ENCODE measurements at places on chromosomes 11 and 22.

DNA sequence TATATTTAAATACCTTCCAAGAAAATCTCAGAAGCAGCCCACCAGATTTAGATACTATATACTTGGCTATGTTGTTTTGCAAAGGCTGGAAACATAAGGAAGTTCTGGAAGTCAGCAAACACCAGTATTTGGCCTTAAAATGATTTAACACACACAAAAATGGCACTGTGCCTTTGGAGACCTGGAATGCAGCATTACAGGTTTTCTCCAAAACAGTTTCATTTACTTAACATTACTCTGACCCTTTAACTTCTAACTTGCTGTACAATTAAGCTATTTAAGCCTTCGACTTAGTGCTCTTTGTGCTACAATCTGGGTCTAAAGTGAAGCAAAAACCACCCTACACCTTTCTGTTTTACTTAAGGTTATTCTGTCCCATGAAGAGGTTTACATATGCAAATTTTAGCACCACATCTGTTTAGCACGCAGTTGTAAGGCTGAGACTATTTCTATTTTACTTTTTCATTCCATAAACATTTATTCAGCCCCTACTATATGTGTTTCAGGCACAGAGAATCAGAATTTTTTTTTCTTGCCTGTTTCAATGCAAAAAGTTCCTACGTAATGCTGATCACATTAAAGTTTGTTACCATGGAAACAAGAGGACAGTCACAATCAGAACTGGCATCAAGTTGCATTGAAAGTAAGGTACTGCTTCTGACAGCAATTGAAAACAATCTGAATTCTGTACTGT lies 70.3 kb downstream of the MAML2 start:
- DNase-seq: no peak

GRCh38 chr11:115933564-115933963 lies 429.3 kb upstream of the CADM1 start:
- no peak for DNase-seq

DNA sequence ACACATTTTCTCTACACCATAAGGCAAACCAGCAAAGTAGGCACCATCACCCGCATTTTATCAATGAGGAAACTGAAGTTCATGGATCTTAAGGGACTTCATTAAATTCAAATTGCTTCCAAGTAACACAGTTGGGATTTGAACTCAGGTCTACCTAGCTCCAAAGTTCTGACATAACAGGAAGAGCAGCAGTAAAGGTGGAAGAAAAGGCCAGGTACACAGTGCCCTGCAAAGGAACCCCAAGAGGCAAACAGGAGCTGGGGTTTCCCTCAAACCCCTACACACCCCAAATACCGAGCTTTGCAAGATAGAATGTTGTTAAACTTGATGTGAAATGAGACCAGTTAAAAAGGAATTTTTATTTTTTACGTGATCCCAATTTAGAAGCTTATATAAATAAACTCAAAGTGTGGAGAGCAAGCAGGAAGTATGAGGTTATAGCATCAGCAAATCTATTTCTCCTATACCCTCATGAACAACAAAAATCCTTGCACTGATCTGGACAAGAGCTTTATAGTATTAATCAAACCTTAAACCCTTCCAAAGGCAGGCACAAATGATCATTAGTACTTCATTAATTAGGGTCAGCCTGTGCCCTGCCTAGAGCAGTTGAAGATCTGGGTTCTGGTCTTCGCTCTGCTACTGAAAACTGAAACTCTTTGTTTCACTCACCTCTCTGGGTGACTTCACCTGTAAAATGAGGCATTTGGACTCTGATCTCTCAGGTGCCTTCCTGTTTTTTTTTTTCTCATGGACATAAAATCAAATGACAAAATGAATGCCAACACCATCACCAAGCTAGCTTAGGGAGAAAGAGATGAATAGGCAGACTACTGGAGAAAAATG lies 36.5 kb downstream of the SYTL2 start:
- DNase-seq: no peak

- DNase-seq: no peak
Measured at GRCh38 chr11:111937461-111937769, 272 bp downstream of the DIXDC1 start.

DNA sequence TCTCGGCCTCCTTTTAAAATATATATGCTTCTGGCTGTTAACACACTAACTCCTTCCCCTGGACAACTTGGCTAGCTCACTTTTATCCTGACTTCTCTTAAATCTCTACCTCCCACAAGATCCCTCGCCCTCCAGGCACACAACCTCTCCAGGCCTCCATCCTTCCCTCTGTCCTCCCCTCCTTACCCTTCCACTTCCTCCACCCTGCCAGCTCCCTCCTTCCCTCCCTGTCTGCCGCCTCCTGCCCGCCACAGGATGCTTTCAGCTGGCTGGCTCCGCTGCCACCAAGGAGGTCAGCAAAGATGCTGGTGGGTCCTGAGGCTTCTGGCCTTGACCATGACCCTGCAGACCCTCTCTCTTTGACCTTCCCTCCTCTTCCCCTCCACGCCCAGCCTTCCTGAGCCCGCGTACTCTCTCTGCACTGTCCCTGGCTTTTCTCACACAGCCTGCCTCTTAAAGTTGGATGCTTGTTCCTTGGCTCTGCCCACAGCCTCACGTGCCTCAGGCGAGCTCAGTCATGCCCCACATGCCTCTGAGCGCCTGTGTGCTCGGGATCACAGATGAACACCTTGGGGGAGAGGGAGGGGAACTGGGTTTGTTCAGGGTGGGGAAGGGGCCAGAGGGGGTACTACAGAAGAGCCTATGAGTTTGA lies 6.7 kb downstream of the NFAM1 start:
- no peak for DNase-seq

- DNase-seq: no peak
Measured at GRCh38 chr22:34354071-34354817, 434.0 kb upstream of the LARGE1 start.

GRCh38 chr11:110196241-110196754 lies 100.1 kb downstream of the RDX start:
- peak; percentile 90 for DNase-seq

- DNase-seq: peak; percentile 13
Measured at GRCh38 chr11:133078591-133079404, 453.5 kb downstream of the OPCML start.

GRCh38 chr22:24183321-24184031 lies 2.2 kb downstream of the SUSD2 start:
- DNase-seq: no peak

DNA sequence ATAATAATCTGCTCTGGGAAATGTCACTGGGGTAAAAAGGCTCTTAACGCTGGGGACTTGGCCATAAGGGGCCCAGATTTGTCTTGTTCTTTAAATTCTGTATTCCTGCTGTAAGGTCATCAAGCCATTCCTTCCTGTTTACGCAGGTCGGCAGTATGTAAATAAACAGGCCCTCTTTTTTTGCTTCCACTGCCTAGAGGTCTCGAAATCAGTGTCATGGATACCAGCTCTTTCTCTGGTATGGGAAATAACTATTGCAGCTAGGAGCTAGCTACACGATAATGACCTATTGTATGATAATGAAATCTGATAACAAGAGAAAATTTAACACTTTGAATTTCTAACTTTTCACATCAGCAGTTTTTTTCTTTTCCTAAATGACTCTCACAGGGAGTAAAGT lies 209.2 kb upstream of the NARS2 start:
- no peak for DNase-seq

- no peak for DNase-seq
Measured at GRCh38 chr11:19164230-19164855, 37.4 kb downstream of the CSRP3 start.

Data from foreskin fibroblast (primary cell).